Heart right ventricle (tissue), 16 donors: ENCODE measurements at places on chromosomes 5 and 9. TPM values are rescaled to one million over a fixed set of nuclear protein-coding genes. Genes with fewer than 3 reads are reported as not detected.

GPR150 gene
- not detected for total RNA-seq

UCK1 gene
- 22.9 TPM for total RNA-seq

ZFP62 gene
- 14.0 TPM for total RNA-seq

RASGEF1C gene
- not detected for total RNA-seq

TTC16 gene
- 0.28 TPM for total RNA-seq

ACSL6 gene
- total RNA-seq, result 2.1 TPM

SLC25A2 gene
- not detected for total RNA-seq

PCDHGA6 gene
- 6.4 TPM for total RNA-seq

OLFM1 gene
- 7.9 TPM for total RNA-seq

DNA sequence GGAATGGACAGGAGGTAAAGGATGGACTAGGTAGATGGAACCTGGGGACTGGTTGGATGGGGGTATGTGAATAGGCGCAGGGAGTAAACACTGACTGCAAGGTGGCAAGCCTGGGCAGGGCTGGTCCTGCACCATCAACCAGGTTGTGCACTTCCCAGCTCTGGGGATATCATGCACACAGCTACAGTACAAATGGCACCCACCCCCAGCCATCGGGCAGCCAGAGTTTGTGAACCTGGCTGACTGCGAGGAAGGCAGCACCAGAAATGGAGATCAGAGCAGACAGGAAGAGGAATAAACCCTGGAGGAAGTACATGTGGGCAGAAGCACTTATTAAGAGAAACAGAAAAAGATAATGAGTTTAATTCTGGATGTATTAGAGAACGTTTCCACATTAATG, 229.1 kb downstream of the ESM1 start:
- no peak for DNase-seq
- no peaks in the 10 kb centered on the region for H3K27me3 ChIP-seq
- no peak overlapping the region for H3K4me3 ChIP-seq

DNA sequence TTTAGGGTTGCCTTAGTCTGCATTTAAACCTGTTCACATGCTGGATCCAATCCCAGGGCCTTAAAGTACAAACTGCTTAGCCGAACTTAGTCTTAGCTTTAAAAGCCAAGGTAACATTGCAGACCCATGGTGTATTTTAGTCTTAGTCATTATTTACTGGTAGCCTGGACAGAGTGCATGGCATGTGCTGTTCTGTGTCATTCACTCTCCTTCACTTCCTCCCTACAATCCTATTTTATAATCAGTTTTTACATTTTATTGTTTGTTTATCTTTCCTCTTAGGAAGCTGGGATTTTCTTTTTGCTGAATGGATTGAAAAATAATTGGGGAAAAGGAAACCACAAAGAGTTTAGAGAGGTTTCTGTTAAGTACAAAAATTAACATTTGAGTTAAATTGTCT, 29.4 kb upstream of the TAL2 start:
- DNase-seq, result no peak
- no peak overlapping the region for H3K27ac ChIP-seq
- no peaks in the 10 kb centered on the region for H3K36me3 ChIP-seq
- H3K4me3 ChIP-seq, result no peak overlapping the region
- H3K4me1 ChIP-seq, result no peaks in the 10 kb centered on the region

DNA sequence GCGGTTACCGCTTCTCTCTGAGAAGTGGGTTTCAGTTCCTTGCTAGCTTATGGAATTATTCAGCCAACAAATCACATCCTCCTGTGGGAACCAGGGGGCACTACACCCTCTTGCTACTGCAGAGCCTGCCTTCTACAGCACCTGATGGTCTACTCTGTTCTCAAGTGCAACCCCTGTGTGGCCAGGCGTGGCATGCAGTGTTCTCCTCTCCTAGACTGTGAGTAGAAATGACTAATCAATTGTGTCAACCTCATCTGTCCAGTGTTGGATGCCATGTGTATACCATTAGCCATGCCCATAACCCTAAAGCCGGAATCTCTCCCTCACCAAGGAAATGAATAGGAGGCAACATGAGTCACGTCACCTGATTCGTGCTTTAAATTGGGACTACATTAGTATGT, 117.2 kb upstream of the LIFR start:
- H3K4me3 ChIP-seq, result no peak overlapping the region
- no peak overlapping the region for H3K27ac ChIP-seq
- no peaks in the 10 kb centered on the region for H3K36me3 ChIP-seq
- H3K27me3 ChIP-seq, result no peaks in the 10 kb centered on the region

DNA sequence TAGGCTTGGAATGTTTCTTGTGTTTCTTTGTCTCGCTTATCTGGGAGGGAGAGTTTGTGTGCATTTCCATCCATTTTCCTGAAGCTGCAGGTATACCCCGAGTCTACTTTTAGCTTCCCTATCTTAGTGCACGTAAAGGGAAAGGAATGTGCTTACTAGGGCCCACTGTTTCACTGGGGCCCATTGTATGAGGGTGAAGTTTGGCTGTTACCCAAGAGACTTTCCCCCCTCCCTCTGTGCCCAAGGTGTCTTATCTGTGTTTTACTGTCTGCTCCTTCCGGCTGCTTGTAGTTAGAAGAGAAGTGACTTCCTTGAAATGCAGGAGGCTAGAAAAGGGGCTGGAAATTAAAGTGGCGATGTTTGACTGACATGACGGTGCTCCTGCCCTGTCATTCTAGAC, 12.1 kb upstream of the BTNL3 start:
- no peaks in the 10 kb centered on the region for H3K27me3 ChIP-seq
- no peaks in the 10 kb centered on the region for H3K36me3 ChIP-seq
- DNase-seq, result no peak
- no peak overlapping the region for H3K4me3 ChIP-seq
- no peak overlapping the region for H3K27ac ChIP-seq

DNA sequence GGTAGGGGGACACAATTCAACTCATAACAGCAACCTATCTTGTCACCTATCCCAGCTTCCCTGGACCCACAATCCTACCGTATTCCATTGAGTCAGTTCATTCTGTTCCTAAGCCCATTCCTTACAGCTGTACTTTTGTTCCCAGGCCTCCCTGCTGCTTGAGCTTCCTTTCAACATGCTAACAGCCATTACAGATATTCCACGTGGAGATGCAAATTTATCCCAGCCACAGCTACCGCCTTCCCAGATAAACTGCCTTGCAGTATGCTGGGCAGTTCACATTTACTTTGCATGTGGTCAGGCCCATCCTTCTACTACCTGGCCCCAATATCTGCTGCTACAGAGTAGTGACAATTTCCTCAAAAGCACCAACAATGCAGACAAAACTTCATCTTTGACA, 23.0 kb downstream of the RIGI start:
- no peak for DNase-seq
- H3K27ac ChIP-seq, result no peak overlapping the region
- no peaks in the 10 kb centered on the region for H3K4me1 ChIP-seq

- H3K4me1 ChIP-seq, result peaks cover 25% of the 10 kb centered on the region
- peak overlapping the region; percentile 97 for H3K27ac ChIP-seq
Measured at GRCh38 chr9:86944796-86945727, 2.2 kb downstream of the GAS1 start.

- H3K27me3 ChIP-seq, result no peaks in the 10 kb centered on the region
- no peaks in the 10 kb centered on the region for H3K4me1 ChIP-seq
- H3K4me3 ChIP-seq, result no peak overlapping the region
Measured at GRCh38 chr5:133757396-133757945, 145.1 kb upstream of the FSTL4 start.

GRCh38 chr5:148416416-148416815, 32.7 kb downstream of the FBXO38 start:
- H3K27ac ChIP-seq, result no peak overlapping the region
- H3K27me3 ChIP-seq, result no peaks in the 10 kb centered on the region
- peaks cover 17% of the 10 kb centered on the region for H3K4me1 ChIP-seq
- H3K36me3 ChIP-seq, result no peaks in the 10 kb centered on the region
- no peak for DNase-seq

- no peak overlapping the region for H3K4me3 ChIP-seq
- H3K4me1 ChIP-seq, result no peaks in the 10 kb centered on the region
- no peak for DNase-seq
- H3K27ac ChIP-seq, result no peak overlapping the region
- no peaks in the 10 kb centered on the region for H3K27me3 ChIP-seq
Measured at GRCh38 chr5:77066823-77067442, 20.2 kb downstream of the ZBED3 start.

GRCh38 chr9:124272979-124273378, 15.2 kb downstream of the NEK6 start:
- H3K4me1 ChIP-seq, result peaks cover 39% of the 10 kb centered on the region
- H3K36me3 ChIP-seq, result no peaks in the 10 kb centered on the region
- H3K27ac ChIP-seq, result no peak overlapping the region
- H3K4me3 ChIP-seq, result no peak overlapping the region

- no peaks in the 10 kb centered on the region for H3K36me3 ChIP-seq
- H3K4me3 ChIP-seq, result no peak overlapping the region
- no peak for DNase-seq
Measured at GRCh38 chr5:116640236-116640635, 65.6 kb upstream of the SEMA6A start.

GRCh38 chr9:136587944-136588662, 42.3 kb upstream of the NOTCH1 start:
- H3K36me3 ChIP-seq, result no peaks in the 10 kb centered on the region
- peak overlapping the region; percentile 24 for H3K4me3 ChIP-seq
- peak overlapping the region; percentile 85 for H3K27ac ChIP-seq
- H3K4me1 ChIP-seq, result peaks cover 77% of the 10 kb centered on the region

DNA sequence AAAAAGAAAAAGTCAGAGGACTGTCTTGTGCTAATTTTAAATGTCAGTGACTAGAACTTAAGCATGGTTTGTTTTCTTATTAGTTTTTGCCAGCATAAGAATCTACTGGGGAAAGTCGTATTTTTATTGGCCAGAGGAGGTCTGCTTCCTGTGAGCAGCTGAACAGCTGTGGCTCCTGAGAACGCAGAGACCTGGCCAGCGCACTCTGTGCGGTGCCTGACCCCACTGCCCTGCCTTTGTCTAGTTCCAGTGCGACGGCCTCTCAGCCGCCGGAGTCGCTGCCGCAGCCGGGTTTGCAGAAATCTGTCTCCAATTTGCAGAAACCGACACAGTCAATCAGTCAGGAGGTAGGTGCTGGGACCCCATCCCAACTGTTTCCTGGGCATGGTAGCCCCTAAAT, 42.5 kb downstream of the PRRC2B start:
- no peaks in the 10 kb centered on the region for H3K27me3 ChIP-seq
- H3K4me1 ChIP-seq, result peaks cover 55% of the 10 kb centered on the region
- H3K4me3 ChIP-seq, result no peak overlapping the region
- H3K36me3 ChIP-seq, result peaks cover 100% of the 10 kb centered on the region
- DNase-seq, result peak; percentile 61
- peak overlapping the region; percentile 23 for H3K27ac ChIP-seq

- H3K27me3 ChIP-seq, result no peaks in the 10 kb centered on the region
- DNase-seq, result no peak
- no peak overlapping the region for H3K4me3 ChIP-seq
- H3K36me3 ChIP-seq, result no peaks in the 10 kb centered on the region
Measured at GRCh38 chr5:147935032-147935431, 28.7 kb upstream of the C5orf46 start.

- H3K36me3 ChIP-seq, result no peaks in the 10 kb centered on the region
- peaks cover 34% of the 10 kb centered on the region for H3K4me1 ChIP-seq
- no peak overlapping the region for H3K27ac ChIP-seq
- H3K27me3 ChIP-seq, result no peaks in the 10 kb centered on the region
- H3K4me3 ChIP-seq, result no peak overlapping the region
- DNase-seq, result no peak
Measured at GRCh38 chr9:136578626-136578914, 32.7 kb upstream of the NOTCH1 start.

DNA sequence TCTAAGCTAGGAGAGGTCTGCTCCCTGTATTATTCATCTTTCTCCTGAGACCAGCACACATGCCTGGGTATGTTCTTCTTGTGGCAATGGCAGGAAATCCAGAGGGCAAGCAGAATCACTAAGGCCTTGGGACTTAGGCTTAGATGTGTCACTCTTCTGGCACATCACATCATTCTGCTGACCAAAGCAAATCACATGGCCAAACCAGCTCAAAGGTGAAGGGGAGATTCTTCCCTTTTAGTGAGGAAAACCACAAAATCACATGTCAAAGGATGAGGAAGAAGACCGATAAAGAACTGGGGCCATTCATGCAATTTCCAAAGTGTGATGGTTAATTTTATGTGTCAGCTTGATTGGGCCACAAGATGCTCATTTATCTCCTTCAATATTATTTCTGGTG, 5.7 kb upstream of the AGGF1 start:
- no peak overlapping the region for H3K4me3 ChIP-seq
- H3K27me3 ChIP-seq, result no peaks in the 10 kb centered on the region
- H3K36me3 ChIP-seq, result no peaks in the 10 kb centered on the region
- DNase-seq, result no peak
- H3K4me1 ChIP-seq, result peaks cover 1% of the 10 kb centered on the region

DNA sequence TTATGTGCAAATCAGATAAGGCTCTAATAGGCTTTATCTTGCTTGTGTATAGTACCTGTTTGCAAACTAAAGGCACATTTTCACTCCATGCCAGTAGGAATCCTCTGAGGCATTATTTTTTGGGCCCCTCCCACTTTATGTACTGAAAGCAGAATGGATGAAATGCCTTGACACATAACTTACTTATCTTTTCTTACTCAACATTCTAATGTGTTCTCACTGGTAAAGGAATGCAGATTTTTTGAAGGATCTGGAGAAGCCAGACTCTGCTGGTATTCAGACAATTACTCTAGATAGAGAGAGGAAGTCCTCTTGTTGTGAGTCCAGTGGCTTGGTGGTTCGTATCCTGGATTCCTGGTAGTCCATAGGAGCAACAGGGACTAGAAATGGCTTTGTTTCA, 336.7 kb downstream of the CCDC171 start:
- H3K27ac ChIP-seq, result no peak overlapping the region
- no peak overlapping the region for H3K4me3 ChIP-seq
- H3K4me1 ChIP-seq, result no peaks in the 10 kb centered on the region
- no peaks in the 10 kb centered on the region for H3K27me3 ChIP-seq

GRCh38 chr5:107544476-107544875, 126.3 kb downstream of the EFNA5 start:
- H3K27me3 ChIP-seq, result no peaks in the 10 kb centered on the region
- DNase-seq, result no peak
- peaks cover 48% of the 10 kb centered on the region for H3K4me1 ChIP-seq

GRCh38 chr9:121266906-121267650, 884 bp upstream of the GSN start:
- H3K27me3 ChIP-seq, result no peaks in the 10 kb centered on the region
- peaks cover 49% of the 10 kb centered on the region for H3K4me1 ChIP-seq
- peak overlapping the region; percentile 71 for H3K27ac ChIP-seq
- H3K4me3 ChIP-seq, result peak overlapping the region; percentile 79
- no peaks in the 10 kb centered on the region for H3K36me3 ChIP-seq

DNA sequence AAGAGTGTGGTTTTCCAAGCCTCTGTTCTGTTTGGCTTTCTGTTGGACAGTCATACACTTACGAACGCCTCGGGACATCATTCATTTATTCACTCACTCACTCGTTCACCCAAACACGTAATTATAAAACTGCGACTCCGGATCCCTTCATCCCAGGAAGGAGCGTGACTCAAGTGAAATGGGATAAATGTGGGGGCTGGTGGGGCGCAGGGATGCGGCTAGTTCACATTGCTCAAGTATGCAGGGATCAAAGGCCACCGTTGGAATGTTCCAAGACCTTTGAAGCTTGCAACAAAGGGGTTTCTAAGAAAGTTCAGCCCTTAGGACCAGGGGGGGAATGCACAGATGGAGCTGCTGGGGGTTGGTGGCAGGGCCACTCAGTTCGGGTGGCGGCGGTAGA, 64.2 kb downstream of the CFAP77 start:
- H3K27me3 ChIP-seq, result no peaks in the 10 kb centered on the region
- no peak overlapping the region for H3K4me3 ChIP-seq
- no peak for DNase-seq
- no peak overlapping the region for H3K27ac ChIP-seq
- H3K4me1 ChIP-seq, result no peaks in the 10 kb centered on the region

- H3K4me1 ChIP-seq, result peaks cover 41% of the 10 kb centered on the region
- no peaks in the 10 kb centered on the region for H3K27me3 ChIP-seq
- no peak overlapping the region for H3K27ac ChIP-seq
- DNase-seq, result no peak
Measured at GRCh38 chr5:79243224-79243623, 7.3 kb downstream of the JMY start.

GRCh38 chr5:231661-232060, 13.5 kb downstream of the SDHA start:
- peaks cover 96% of the 10 kb centered on the region for H3K36me3 ChIP-seq
- no peaks in the 10 kb centered on the region for H3K4me1 ChIP-seq
- H3K27ac ChIP-seq, result no peak overlapping the region
- no peak for DNase-seq
